Brain microvascular endothelial cell (primary cell): ENCODE measurements at places on chromosomes 2 and 18.

GRCh38 chr2:68997401-68997800, 15.6 kb upstream of the ANTXR1 start:
- no peak for DNase-seq

DNA sequence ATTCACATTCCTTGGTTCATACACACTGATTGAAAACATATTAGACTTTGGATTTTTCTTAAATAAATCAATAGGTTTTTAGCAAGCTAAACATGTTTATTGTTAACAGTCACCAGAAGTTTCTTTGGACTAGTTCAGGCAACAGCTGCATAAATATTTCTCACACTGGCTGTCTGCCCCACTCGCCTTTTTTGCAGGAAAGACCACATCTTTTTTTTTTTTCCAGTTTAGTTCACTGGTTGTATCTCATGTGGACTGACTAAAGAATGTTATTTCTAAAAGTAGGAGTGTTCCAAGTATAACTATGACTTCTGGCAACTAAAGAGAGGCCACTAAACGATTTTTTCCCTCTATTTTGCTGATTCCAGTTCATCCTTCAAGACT, 31.1 kb downstream of the SLC40A1 start:
- DNase-seq = no peak

DNA sequence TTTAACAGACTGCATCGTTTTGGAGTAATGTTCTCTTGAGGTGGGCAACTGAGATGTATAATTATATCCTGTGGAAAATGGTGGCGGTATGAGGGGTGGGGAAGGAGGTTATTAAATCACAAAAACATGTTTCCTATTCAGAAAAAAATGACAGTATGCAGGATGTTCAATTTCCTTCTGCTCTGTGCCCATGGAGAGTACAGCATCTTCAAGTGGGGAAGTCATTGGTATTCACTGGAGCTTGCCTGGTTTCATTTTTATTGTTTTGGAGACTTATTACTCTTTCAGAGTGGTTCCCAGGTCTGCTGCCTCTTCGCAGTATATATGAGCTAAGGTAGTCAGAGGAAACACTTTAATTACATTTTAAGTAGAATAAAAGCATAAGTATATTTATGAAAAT, 318.8 kb upstream of the RAB12 start:
- no peak for DNase-seq

DNA sequence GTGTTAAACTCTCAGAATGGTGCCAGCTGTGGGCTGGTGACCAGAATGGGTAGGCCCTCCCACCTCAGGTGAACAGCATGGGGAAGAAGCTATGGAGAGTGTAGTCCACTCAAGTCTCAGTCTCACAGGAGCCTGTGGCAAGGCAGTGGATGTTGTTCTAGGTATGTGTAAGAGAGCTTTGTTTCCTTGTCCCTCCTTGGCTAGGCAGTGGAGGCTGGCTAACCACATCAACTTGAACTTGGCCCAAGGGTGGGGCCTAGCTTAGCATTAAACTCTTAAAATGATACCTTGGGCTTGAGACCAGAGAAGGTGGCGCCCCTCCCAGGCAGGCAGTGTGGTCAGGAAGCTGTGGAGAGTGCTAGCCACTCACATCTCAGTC, 53.2 kb upstream of the SLC4A10 start:
- no peak for DNase-seq

DNA sequence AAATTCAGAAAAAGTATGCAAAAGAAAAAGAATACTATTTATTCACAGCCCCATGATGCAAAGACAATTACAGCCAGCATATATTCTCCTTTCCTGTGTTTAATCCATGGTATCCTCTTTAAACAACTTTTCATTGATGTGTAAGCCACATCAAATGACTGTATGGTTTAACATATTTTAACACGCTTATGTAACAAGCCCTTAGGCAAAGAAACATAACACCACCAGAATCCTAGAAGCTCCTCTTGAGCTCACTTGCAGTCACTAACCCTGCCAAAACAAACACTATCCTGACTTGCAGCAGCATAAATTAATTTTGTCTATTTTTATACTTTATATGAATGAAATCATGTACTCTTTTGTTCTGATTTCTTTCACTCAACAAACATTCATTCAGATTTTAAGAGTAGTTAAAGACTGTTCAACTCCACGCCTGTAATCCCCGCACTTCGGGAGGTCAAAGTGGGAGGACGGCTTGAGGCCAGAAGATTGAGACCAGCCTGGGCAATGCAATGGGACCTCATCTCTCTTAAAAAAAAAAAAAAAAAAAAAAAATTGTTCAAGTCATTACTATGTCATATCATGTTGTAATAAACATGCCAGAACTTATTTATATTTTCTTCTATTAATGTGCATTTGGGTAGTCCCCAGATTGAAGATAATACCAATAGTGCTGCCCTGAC, 226.3 kb downstream of the NBAS start:
- peak; percentile 24 for DNase-seq

DNA sequence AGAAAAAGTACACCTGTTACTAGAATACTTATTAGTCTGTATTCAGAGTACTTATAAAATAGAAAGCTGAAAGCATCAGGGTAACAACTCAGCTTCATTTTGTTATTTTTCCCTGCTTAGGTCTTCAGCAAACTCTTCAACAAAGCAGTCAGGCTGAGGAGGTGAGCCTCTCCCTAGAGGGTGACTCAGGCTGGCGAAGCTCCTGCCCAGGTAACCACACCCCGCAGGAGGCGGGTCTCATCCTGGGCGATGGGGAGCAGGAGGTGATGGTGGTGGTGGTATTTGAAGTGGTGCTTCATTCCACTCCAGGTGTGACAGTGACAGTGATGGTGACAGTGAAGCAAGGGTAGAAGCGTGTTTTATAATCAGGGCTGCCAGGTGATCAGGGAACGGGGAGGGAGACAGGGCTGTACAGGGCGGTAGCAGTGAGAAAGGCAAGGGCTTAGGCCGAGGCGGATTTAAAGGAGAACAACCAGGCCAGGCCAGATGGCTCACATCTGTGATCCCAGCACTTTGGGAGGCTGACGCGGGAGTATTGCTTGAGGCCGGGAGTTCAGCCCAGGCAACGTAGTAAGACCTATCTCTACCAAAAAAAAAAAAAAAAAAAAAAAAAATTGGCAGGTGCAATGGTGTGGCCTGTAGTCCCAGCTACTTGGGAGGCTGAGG, 127.1 kb downstream of the SOCS6 start:
- DNase-seq = no peak

GRCh38 chr2:74864728-74865722, 31.1 kb downstream of the HK2 start:
- peak; percentile 55 for DNase-seq

DNA sequence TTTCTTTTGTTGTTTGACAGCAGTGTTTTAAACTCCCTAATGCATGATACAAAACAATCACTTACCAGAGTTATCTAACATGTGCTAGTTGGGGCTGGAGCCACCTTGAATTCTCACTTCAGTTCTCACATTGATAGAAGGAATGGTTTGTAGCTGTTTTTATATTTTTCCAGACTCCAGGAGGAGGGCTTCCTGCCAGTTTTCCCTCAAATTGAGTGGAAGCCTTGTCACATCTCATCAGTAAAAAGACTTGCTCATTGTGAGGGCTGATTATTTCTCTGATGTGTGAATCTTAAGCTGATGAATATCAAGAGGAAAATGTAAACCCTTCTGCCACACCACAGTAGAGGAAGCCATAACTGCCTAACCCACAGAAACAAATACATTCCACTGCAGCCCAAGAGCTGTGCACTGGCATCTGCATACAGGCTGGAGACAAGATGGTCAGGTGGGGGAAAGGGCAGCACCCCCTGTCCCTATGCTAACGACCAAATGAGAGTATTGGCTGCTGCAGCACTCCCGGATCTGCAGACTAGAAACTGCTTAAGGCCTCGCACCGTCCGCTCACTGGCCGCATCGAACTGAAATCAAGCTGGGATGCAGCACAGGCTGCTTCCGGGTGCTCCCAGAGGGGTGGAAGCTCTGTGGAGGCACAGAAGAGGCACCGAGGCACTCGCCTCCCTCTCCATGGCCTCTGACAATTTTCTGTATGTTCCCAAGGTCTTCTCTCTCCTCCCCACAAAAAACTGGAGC, 73.7 kb upstream of the TPO start:
- DNase-seq = no peak

DNA sequence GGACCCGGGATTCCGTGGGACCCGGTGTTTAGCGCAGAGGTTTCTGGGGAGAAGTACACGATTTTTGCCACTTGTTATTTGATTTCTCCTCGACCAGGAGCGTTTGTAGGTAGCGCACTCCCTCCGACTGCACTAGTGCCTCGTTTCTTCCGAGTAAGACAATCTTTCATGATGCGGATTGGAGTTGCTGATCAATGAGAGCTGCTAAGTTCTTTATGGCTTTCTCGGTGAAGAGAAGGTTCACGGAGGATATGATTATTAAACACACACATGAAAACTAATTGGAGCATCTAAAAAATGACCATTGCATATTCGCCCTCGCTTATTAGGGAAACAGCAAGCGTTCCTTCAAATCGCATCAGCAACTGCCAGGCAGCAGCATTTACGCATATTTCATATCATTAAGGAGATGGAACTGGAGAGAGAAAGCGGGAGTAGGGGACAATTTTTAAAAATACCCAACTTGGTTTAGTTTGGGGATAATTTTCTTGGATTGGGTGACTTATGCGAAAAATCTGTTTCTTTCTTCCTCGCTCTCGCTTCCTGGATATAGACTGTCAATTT, 616 bp downstream of the EML6 start:
- no peak for DNase-seq

- peak; percentile 91 for DNase-seq
Measured at GRCh38 chr18:58567453-58568196, 61.3 kb downstream of the ALPK2 start.

DNA sequence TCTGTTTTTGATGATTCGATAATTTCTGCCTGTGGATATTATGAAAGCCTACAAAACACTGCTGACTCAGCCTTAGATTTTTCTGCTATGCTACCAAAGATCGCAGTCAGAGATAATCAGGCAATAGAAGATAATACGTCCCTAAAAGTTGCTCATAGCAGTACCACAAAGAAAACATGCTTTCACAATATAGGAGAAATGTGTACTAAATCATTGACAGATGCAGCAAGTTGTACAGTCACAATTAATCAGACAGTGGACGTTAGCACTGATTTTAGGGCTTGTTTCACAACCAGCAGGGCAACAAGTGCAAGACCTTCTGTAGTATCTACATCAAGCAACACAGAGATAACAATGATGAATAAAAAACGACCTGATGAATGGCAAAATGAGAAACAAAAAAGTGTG, 19.5 kb downstream of the RBM44 start:
- DNase-seq = peak; percentile 66

DNA sequence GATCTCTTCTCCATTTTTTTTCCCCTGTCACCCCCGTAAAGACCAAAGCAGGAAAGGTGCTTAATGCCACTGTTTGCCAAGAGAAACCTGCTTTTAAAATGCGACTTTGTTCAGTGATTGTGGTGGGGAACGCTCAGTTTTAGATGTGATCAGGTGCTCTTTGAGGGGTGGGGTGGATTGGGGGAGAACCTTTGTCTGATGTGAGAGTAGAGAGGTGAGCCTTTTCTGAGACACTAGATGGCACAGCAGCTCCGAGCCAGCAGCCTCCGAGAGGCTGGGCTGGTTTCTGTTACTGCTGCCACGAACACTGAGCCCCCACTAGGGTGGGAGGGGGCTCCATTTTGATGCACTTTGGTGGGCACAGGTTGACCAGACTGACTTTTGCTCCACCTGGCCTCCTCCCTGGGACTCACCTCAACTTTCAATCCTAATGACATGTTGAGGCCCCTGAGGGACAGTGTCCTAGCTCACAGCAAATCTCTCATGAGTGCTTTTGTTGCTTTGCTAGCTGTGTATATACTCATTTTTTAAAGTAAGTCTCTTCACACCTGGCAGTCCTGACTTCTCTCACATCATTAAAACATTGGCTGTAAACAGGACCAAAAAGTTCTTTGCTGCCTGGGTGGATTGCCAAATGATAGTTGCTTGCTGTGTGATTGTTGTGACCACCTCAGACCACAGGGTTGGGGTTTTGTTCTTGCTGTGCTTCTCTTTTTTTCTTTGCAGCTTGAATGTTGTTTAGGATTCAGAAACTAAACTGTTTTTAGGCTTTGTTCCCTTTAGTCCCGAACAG, 98.2 kb upstream of the MAP3K20 start:
- DNase-seq = no peak

DNA sequence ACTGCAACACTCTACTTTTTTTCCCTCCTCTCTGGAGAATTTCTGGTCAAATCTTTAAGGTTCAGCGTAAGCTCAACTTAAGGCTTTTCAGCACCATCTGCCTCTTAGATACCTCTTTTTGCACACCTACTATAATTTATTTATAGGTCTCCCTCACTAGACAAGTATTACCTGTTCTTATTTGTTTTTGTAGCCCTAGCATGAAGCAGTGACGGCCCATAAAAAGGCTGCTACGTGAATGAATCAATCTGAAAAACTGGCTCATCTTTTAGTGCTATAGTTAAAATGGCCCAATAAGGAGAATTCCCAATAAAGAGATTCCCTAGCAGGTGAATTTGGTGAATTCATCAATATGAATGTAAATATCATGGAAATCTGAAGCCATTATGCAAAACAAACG, 6.5 kb downstream of the RNF149 start:
- DNase-seq = no peak

DNA sequence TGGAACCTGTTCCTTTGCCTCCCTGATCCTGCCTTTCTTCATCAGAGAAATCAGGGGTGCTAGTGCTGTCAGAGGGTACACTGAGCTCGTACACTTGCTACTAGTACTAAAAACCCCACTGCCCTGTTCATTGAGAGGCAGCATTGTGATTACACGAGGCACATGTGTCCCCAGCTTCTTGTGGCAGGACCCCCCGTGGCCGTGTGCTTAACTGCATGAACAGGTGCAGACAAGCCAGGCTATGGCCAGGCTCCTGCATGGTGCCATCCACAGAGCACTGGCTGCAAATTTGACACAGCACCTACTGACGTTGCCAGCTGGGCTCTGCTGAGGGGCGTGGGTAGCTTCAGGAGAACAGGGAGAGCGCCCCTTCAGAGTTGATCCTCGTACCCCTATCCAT, 248.4 kb downstream of the GLI2 start:
- DNase-seq = no peak
